Glomerular endothelial cell (primary cell): ENCODE measurements at places on chromosomes 3 and 15.

DNA sequence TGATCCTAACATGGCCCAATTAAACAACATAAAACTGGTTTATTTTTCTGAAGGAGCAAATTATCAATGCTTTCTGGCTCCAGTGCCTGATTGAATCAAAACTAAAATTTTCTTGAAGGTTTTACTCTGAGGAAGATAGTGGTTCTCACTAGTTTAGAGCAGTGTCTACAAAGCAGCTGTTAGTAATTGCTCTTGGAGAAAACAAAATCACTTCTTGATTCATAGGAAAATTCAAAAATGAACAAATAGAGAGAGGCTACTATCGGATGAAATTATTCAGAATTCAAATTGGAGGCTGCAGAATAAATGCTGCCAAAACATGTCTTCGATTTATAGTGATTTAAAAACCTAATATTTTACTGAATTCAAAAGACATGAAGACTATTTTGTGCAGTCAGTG, 15.1 kb upstream of the RIOX2 start:
- no peak for DNase-seq

- DNase-seq = no peak
Measured at GRCh38 chr3:123483146-123483545, 34.3 kb upstream of the ADCY5 start.

GRCh38 chr15:69288531-69289341, 10.0 kb upstream of the PAQR5 start:
- no peak for DNase-seq

DNA sequence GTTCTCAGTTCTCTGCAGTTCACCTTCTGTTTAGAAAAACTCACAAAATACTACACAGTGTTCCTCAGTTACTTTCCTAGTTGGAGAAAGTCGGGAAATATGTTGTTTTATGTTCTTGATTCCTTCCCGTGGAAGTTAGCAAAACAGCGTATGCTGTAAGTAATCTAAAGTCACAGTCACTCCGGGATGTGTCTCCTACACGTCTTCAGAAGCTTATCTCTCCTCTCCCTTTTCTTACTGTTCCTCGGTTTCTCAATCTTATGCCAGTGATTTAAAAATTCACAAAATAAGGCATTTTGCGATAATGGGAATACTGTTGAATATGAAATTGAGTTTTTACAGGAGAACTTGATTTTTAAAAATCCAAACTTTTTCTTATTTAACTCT, 1.7 kb downstream of the HEG1 start:
- no peak for DNase-seq

DNA sequence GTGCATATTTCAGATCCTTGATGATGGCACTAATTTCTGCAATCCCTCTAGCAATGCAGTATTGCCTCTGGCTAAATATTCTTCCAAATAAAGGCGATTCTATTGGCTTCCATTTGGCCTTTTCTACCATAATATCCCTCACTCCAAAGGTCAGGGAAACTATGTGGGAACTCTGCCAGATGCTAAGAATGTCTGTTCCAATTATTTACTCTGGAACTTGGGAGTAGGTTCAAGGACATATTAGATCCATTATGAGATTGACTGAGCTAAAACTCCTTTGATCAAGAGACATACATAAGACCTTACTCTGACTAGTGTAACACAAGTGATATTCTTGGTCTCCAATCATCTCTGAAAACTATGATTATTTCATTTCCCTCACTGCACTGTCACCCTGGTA, 674.5 kb upstream of the NECTIN3 start:
- no peak for DNase-seq

- no peak for DNase-seq
Measured at GRCh38 chr3:197002701-197003454, 26.7 kb downstream of the MELTF start.

- DNase-seq = no peak
Measured at GRCh38 chr15:82158811-82159210, 103.7 kb downstream of the EFL1 start.

DNA sequence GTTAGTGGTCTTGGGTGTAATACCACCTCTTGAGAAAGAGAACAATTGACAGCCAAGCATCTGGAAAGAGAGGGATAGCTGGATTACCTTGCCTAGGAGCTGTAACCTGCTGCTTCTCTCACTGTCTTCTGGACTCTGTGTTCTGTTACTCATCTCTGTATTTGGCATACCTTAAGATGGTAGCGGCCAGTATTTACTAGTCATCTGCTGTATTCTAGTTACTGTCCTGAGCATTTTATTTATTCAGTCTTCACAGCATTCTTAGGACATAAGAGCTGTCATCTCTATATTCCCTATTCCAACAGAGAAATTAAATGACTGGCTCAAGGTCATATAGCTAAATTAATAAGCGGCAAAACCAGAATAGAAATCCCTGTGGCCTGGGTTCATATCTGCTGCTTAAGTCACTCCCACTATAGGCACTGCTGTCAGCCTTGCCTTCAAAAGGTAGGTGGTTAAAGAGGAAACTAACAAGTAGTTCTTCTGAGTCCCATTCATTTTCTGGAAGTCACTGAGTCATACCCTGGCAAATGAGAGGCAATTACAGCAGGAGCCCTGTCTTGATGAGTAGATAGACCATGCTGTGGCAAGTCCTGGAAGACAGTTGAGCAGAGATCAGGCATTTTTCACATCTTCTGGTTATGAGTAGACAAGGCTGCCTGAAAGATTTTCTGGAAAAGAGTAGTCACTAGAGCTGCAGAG, 68.2 kb downstream of the RAB7A start:
- DNase-seq = no peak

DNA sequence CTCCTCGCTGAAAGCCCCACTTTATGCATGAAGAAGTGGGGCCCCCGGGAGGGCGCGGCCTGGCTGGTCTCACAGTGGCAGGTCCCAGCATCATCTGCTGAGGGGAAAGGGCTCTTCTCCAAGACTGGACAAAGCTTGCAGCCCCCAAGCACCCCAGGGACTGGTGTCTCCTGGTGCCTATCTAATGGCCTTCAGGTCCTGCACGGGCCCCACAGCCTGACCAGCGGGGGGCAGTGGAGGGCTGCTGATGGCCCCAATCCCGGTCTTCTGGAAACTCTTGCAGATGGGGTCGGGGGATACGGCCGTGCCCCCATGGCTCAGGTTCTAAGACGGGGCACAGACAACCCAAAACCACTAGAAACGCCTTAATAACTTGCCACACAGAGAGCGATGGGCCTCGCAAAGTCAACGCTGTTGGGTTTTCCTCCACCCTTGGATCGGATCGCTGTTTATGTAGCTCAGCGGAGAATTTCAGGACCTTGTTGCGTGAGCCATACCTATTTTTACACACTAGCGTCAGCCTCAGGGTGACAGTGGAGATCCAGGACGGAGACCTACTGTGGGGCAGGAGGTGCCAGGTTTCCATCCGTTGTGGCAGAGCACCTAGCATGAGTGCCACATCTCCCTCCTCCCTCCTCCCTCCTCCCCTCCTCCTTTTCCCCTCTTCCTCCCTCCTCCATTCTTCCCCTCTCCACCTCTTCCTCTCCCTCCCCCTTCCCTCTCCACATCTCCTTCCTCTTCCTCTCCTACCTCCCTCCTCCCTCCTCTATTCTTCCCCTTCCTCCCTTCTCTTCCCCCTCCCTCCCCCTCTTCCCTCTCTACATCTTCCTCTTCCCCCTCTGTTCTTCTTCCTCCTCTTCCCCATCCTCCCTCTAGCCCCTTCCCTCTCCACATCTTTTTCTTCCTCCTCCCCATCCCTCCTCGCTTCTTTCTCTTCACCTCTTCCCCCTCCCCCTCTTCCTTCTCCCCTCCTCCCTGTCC, 79.3 kb upstream of the ALDH1L1 start:
- no peak for DNase-seq

DNA sequence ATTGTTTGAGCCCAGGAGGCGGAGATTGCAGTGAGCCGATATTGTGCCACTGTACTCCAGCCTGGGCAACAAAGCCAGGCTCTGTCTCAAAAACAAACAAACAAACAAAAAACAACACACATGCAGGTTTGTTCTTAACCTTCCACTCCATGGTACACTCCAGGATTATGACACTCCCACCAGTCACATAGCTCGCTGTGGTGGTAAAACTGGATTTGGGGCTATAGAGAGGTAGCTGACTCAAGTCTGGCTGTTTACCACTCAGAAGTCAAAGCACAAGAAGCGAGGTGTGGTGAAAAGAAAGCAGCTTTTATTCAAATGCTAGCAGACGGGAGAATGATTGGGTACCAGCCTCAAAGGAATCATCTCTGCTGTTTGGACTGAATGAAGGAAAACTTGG, 49.0 kb upstream of the SIAH2 start:
- no peak for DNase-seq

DNA sequence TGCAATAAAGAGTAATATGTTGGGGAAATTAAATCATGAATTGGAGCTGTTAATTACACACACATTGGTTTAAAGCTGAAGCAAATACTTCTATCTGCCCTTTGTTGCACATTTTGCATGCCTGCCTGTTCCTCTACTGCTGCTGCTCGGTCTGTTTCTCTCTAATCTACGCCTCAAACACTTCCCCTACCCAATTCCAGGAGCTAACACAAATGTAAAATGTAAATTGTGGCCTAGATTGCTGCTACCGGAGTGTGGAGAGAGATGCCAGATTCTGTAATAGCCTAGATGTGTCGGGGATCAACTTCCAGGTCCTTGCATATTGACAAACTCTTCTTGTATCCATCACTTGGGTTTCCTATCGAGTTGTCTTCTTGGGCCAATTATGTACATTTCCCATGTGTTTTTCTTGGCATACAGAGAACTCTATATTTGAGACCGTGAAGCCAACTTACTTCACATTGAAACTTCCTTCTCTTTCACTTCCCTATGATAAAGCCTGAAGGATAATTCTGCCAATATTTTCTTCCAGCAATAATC, 450.4 kb upstream of the NR2F2 start:
- no peak for DNase-seq

- DNase-seq = no peak
Measured at GRCh38 chr3:186425788-186426730, 64.0 kb upstream of the DGKG start.
